ENCODE measurements at places on chromosomes 13 and 19.

DNA sequence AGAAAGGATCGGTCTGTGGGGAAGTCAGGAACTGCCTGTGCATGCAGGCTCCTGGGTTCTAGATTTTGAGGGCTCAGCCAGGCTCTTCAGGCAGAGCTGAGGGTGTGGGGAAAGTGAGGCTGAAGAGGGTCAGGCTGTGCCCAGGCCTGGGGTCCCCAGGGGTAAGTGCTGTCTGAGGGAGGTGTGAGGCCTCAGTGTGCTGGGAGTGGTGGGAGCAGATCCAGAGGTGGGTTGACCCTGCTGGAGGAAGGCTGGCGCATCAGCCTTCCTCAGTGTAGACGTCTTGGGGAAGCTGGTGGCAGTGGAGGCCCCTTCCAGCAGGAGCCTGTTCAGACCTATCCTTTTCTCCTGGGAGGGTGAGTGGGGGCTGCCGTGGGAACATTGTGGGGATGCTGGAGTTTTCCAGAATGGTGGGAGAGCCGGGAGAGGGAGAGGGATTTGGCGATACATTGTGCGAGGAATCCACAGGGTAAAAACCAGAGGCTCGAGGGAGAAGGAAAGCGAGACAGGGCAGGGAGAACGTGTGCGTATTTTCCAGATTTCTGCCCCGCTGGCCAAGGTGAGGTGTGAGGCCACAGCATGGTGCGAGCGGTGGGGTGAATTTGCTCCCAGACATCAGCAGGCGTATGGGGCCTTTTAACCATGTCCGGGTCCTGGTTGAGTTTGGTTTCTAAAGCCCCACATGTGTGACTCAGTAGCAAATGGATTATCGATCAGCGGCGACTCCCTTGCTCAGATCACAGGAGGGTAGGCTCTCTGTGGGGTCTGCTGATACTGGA is 237.7 kb downstream of the TEX29 start:
- DNase-seq: no peak

DNA sequence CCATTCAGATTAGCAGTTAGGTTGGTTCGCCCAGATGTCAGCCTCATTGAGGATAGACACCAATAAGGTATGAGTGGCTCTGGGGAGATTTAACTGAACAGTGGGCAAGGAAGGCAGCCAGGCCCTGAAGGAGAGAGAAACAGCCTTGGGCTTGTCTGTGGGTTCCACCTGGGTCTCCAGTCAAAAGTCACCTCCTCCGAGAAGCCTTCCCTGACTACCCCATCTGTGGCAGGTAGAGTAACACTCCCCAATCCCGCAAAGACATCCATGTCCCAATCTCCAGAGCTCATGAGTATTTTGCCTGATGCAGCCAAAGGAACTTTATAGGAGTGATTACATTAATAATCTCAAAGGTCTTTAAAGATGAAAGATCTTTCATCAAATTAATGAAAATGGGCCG is 8.0 kb upstream of the YJU2 start:
- DNase-seq: no peak

DNA sequence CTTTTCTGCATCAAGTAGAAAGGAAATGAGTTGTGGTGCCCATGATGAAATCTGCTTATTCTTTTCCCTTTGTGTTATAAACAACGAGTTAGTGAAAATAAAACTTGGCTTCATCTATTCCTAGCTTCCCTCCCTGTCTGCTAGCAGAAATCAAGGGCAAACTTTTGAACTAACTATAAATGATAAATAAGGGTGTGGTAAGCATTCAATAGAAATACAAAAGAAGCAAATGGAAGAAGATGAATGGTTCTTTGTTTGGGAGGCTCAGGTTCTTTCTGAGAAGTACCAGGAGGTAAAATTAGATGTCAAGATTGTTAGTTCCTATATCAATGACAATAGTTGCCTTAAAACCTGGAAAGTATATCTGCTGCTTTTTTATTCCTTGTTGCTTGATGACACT is 275.3 kb upstream of the PRR20A start:
- no peak for DNase-seq

DNA sequence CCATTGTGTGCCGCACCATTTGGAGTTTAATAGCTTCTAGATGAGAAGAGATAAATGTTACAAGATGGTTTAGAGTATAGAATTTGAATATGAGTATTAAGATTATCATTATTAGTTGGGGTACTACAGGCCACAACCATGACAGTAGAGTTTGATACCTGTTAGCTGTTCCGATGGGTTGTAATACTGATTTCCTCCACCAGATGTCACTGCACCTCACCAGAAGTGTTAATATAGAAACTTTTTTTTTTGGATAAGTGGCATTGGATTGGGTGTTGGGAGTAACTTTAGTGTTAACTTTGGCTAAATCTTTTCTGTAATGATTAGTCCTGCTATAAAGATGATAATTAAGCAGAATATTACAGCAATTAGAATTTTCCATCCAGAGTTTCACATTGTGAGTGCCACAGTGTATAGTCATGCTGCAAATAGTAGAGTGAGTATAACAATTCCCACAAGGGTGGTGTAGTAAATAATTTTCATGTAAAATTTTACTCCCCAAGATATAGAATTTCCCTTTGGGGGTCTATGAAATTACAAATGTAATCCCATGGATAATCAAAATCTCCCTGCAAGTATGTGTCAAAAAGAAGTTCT is 56.3 kb downstream of the PSG3 start:
- no peak for DNase-seq

GRCh38 chr19:6269101-6269886 is 10.5 kb downstream of the MLLT1 start:
- no peak for DNase-seq

DNA sequence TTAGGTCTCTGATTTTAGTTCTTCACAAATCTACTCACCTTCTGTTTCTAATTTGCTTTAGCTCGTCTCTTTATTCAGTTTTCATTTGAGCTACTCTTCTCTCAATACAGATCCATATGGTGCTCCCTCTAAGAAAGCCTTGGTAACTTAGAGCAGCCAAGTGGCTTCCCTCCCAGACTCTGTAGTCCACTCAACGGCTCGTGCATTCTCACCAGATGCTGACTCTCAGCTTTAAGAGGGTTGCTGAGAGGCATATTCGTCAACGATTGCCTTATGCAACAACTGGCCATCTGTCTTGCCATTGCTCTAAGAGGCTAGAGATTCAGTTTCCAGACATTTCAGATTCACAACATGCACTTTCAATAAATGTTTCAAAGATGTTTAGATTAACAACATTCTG is 785.8 kb upstream of the SLC10A2 start:
- no peak for DNase-seq

GRCh38 chr19:55071913-55072312 is 3.8 kb upstream of the EPS8L1 start:
- no peak for DNase-seq

DNA sequence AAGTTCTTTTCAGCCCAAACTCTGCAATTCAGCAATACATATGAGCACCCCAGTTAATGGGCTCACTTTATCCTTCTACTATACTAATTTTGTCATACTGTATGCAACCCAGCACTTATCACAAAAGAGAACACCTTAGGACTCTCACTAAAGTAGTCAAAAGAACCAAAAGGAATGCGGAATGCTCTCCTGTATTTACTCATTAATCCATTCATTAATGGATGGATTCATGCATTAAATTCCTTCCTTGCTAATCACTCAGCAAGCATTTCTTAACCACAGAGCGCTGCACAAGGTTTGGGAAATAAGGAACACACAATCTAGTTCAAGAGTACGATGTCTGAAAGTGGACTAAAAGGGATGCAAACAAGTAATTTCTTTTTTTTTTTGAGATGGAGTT is 12.8 kb upstream of the DOCK9 start:
- DNase-seq: no peak

DNA sequence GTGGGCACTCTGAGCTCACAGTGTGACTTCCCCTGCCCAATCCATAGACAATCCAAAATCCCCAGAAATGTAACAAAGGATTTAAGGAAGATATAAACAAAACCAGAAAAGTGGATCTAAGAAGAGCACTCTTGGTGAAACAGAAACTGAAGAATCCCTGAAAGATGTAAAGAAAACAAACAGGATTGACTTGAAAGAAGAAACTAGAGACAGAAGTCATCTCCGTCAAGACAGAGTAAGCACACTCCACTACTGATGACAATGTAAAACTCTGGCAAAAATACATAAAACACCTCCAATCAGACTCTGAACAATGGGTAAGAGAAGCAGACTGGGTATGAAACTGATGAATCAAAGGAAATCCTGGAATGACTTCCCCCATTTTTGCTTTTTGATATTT is 13.5 kb downstream of the TUBGCP3 start:
- no peak for DNase-seq

DNA sequence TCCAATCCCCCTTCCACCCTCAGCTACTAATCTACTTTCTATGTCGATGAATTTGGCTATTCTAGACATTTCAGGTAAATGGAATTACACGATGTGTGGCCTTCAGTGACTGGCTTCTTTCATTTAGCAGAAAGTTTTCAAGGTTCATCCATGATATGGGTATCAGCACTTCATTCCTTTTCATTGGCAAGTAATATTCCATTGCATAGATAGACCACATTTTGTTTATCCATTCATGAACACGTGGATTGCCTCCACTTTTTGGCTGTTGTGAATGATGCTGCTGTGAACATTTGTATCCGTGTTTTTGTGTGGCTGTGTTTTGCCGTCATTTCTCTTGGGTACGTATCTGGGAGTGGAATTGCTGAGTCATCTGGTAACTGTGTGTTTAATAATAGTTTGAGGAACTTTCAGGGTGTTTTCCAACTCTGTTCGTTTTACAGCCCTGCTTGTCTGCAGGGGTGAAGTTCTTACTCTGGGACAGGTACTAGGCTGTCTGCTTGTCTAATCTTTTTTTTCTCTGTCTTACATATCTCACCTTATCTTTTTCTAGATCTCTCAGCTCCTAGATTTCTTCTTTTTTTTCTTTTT is 32.5 kb downstream of the MARK4 start:
- DNase-seq: no peak

DNA sequence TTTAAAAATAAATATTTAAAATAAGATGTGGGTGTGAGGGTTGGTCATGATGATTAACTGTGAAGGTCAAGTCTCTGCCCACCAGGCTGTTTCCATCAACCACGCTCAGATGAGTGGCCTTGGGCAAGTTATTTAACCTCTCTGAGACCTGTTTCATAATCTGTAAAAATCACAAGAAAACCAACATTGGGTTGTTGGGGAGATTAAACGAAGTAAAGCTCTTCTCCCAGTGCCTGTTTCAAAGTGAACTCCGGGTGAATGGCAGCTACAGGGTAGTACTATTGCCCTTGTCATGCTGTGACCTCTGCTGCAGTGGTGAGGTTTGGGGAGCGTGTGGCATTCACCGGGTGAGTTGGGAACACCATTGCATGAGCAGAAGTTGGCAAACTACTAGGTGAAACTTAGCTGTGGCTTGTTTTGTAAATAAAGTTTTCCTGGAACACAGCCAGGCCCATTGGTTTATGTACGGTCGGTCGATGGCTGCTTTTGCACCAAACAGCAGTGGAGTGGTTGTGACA is 153.2 kb downstream of the USP12 start:
- no peak for DNase-seq

DNA sequence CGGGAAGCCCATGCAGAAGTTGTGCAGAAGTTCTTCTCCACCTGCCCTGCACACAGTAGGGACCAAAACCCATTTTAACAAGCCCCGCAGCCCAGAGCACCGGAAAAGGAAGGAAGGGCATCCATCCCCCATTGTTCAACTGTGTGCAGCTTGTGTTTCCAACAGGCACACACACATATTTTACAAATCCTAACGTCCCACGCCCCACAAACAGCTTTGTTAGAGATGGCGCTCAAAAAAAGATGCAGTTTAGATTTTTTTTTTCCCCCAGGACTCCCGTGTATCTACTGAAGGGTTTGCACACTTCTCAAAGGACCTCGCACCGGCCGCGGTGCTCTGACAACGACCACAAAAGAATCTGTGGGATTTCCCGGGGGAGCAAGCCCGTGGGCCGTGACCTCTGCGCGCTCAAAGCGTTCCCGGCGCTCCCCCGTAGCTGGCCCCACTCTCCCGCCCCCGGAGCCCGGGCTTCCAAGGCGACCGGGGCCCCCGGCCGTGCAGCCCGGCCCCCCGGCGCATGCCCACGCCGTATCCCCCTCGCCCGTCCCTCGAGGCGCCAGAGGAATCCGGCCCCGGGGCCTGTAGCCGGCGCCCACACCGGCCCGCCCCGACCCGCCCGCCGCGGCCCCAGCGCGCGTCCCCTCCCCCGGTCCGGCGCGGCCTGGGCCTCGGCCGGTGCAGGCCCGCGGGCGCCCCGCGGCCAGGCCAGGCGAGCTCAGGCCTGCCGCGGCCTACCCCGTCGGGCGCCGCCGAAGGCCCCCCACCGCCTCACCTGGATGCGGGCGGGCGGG is 523 bp downstream of the ELAVL1 start:
- DNase-seq: no peak

GRCh38 chr13:34420702-34421346 is 521.2 kb upstream of the NBEA start:
- no peak for DNase-seq

DNA sequence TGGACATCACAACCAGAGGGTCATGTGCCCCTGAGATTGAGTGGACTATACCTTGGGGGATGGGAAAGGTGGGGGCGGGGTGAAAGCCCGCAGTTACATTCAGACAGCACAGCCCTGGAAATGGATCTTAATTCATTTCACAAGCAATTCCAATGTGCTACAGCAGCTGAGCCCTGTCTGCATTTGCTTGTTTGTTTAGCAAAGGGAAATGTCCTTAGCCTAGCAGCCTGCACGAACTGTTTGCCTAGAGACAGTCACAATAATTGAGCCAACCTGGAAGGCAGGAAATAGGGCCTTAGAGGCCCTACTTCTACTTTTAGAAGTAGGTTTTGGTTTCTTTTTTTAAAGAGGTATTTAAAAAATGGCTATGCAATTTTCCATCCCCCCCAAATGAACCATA is 177.3 kb upstream of the KL start:
- DNase-seq: no peak

DNA sequence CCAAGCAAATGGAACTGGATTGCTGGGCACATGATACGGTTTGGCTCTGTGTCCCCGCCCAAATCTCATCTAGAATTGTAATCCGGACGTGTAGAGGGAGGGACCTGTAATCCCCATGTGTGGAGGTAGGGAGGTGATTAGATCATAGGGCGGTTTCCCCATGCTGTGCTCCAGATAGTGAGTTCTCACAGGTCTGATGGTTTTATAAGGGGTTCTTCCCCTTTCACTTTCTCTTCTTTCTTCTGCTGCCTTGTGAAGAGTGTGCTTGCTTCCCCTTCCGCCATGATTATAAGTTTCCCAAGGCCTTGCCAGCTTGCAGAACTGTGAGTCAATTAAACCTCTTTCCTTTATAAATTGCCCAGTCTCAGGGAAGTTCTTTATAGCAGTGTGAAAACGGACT is 32.6 kb upstream of the MTIF3 start:
- no peak for DNase-seq

GRCh38 chr13:79393564-79394249 is 12.3 kb downstream of the RBM26 start:
- no peak for DNase-seq

DNA sequence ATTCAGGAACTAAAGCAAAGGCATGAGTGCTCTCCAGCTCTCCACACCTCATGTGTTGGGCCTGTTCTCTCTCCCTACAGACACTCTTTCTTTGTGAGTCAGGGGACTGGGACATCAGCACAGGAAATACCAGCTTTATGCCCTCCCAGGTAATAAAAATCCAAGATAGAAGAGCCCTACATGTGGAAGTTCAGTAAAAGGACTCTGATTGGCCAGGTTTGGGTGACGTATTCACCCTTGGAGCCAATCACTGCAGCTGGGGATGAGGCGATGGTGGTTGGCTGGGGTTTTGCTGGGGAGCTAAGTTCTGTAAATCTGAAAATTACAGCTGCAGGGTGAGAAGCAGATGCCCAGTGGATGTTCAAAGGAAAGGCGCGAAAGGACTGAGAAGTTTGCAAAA is 32.5 kb downstream of the CCDC70 start:
- no peak for DNase-seq

GRCh38 chr13:113888701-113889330 is 24.9 kb upstream of the GAS6 start:
- DNase-seq: no peak

GRCh38 chr13:99528547-99528946 is 27.3 kb downstream of the TM9SF2 start:
- DNase-seq: no peak

Data from stimulated activated CD4-positive, alpha-beta T cell treated with anti-CD3 and anti-CD28 coated beads, Interleukin-2, amount 100 ng/mL, for 4 hours (primary cell).